ENCODE measurements at places on chromosomes 16 and 17.

DNA sequence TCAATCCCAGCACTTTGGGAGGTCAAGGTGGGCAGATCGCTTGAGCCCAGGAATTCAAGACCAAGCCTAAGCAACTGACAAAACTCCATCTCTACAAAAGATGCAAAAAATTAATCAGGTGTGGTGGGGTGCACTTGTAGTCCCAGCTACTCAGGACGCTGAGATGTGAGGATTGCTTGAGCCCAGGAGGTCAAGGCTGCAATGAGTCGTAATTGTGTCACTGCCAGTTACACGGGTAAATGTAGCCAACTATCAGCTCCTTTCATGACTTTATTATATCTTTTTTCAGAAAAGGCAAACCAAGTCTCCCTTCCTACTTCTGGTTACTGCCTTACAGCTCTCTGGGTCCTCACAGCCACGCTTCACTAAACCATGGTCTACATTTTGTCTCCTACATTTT is 4.0 kb downstream of the SDF2 start:
- no peak for DNase-seq

DNA sequence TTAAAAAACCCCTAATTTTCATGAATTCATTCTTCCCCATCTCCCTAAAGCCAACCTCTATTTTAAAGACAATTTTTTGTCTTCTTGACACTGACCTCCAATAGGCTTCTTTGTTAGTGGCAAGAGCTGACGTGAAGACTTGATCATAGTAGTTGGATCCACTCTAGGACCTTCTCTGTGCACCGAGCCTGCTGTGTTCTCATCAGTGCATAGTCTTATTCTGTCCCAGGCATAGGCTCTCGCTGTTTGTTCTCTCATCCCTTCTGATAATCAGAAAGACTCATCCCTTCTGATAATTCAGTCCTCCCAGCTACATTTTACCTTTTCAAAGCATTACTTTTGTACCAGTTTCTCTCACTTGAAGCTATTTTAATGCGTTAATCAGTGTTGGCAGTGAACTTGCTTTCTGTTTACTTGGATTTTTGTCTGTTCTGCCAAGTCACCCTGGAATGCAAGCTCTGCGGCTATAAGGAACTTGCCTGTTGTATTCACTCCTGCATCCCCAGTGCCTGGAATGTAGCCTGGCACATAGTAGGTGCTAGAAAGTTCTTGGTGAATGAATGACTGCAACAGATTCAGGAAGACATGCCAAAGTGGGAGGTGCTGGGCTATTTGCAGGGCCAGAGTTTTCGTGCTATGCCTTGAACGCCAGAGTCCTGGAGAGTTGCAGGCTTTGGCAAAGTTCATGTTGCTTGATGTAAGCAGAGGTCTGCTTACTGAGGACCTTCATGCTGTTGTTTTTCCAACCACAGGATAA is 147.6 kb upstream of the MPHOSPH6 start:
- DNase-seq = no peak

DNA sequence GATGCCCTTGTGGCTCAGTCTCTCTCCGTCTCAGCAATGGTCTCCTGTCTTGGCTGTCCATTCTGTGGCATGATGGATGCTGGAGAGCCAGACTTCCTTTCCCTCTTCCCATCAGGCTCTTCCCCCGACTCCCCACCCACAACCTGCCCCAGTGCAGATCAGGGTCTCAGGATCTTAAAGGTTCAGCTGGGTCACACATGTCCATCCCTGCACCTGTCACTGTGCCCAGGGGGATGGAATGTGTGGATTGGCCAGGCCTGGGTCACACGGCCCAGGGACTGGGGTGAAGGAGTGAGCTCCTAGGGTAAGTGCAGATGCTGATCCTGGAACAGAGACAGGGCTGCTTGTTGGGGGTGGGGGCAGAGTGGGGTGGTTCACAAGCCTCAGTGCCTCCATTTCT is 23.0 kb downstream of the ADGRG5 start:
- no peak for DNase-seq

DNA sequence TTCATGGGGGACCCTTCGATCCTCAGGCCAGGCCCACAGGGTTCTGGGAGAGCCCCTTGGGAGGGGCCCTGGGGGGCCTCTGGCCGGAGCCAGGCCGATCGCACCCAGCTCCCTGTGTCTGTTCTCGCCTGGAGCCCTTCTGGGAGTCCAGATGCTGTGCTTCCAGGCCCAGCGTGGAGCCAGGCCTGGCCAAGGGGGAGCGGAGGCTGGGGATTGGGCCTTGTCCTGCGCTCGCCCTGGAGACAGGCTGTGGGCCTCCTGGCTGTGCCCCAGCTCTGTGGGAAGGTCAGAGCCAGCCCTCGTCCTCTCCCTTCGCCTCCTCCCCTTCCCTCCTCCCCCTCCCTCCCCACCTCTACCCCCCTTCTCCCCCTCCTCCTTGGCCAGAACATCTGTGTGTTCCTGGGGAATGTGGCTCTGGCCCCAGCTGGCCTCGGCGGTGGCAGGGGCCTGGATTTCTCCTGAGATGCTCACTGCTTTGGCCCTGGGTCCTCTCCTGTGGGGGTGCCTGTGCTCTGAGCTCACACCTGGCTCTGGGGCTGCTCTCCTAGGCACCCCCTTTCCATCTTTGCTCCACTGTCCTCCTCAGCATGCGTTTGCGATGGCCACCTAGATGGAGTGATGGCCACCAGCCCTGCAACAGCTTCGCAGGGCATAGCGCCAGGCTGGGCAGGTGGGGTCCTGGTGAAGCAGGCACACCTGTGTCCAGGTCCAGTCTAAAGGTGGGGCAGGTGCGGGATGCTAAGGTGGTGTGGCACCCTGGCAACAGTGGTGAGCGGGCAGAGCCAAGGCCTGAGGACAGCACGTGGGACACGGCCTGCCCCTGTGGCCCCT is 90.6 kb upstream of the CIBAR2 start:
- DNase-seq = no peak

DNA sequence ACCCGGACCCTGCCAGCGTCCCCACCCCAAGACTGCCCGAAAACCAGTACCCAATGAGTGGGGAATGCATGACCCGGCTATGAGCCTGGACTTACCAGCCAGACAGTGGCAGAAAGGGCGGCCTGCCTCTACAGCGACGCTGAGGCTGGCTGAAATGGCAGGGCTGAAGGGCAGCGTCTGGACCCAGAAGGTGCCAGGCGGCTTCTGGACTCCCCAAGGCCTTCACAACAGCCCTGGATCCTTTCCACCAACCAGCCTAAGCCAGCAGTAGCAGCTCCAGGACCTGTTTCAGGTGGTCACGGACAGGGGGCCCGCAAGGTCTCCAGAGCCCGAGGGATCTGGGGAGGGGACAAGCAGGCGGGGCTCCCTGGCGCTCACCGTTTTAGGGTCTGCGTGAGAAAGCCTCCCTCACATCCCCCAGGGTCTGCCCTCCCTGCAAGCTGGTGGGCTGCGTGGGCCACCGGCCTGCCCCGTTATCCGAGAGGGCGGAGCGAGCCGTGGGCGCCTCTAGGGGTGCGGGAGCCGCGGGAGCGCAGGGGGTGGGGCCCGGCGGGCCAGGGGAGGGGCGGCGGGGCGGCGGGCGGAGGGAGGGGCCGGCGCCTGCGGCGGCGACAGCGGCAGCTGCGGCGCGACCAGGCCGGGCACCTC is at the start of gene RIPOR1:
Gene RIPOR1, plus strand, starts transcription at position 608 of the 648 bp plus-strand sequence. CDS start 9,618 bp downstream, outside the sequence.
- peak; percentile 34 for DNase-seq

DNA sequence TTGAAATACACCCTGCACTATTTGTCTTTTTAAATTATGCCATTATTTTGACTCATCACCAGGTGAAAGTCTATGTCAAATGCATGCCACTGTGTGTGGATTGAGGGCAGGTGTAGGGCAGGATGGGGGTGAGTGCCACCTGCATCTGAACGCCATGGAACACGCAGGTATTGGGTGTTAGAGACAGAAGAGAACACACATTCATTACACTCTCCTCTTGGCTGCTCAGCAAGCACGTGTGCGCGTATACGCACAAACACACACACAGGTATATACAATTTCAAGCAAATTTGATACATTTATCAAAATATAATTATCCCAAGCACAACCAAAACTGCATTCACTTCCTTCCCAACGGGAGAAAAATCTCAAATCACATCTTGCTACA is 268.9 kb downstream of the NTN1 start:
- peak; percentile 37 for DNase-seq

- no peak for DNase-seq
Measured at GRCh38 chr17:41658846-41659245, 29.8 kb upstream of the EIF1 start.
